Activated CD8-positive, alpha-beta memory T cell treated with anti-CD3 and anti-CD28 coated beads for 48 hours (primary cell): ENCODE measurements at places on chromosomes 7 and 10.

DNA sequence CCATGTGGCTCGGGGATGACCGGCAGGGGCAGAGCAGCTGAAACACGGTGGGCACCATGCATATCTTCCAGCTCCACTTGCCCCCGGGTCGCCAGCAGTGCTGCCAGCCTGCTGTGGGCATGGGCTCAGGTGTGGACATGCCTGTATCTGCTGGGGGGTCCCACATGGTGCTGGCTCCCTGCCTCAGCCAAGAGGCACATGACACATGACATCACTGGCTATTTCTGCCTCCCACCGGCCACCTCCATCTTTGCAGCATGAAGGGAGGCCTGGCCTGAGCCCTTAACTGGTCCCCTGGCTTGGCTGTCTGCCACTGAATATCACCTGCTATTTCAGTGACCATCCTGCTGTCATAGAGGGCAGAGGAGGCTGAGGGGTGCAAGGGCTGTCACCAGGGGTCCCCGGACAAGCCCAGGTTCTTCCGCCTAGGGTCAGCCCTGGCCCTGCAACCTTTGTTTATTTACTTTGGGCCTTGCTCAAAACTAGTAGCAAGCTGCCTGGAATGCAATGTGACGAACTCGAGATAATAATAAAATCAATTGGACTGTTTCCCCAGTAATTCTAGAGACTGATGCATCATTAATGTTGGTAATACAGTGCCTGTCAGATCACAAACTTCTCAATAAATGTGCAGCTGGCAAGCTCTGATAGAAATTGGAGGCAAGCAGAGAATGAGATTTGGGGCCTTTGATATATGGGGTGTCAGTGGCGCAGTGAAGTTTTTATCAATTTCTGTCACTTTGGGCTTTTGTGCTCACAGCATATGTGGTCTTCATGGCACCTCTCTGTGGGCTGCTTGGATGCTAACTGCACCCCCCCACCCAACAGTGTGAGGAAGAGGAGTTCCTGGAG lies 28.5 kb downstream of the ZMIZ1 start:
- no peak for DNase-seq

DNA sequence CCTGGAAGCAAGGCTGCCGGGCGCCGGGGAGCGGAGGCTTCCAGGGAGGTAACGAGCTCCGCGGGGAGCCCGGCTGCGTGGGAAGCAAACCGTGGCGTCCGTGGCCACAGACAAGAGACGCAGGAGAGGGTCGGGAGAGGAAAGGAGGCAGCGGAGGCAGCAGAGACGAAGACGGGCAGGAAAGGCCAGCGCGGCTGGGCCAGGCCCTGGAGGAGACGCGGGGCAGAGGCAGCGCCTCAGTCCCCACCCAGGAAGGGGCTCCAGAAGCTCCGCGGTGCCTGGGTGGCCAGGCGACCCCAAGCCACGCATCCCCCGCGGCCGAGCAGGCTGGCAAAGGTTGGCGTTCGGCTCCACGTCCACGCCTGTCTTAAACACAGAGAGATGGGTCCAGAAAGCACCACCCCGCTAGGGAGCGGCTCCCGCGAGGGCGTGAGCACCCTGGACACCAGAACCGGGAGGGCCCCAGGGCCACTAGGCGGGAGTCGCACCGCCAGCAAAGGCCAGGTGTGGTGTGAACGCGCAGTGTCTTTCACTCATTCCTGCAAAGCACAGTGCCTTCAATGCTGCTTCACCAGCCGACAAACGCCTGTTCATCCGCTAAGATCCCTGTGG lies 97.3 kb downstream of the PTPRN2 start:
- no peak for DNase-seq

DNA sequence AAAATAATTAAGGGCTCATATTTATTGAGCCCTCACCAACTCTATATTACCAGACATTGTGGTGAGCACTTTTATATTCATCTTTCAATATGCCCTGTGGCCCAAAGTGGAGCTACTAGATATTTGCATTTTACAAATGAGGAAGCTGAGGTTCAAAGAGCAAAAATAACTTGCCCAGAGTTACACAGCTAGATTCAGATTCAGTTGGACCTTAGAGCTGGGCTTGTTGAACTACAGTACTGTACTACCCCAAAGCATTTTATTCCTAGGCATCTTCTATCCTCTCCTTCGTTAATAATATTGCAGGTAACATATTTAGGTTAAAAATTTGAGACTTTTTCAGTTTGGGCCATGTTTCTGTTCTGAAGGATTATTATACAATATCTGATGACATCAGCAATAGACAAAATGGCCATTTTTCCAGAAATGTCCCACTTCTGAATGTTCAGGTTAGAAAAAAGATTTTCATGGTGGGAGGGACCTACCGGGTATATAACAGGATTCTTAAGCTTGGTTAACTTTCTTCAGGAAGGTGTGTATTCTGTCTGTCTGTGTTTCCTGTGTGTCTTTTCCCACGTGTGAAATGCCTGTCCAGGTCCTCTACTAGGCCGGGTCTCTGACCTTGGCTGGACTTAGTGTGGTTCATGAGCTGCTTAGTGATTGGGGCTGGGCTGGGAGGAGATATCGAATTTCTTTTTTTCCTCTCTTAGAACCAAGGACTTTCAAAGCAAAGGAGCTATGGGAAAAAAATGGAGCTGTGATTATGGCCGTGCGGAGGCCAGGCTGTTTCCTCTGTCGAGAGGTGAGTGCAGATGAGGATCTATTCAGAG lies 13.6 kb downstream of the PRXL2A start:
- no peak for DNase-seq

DNA sequence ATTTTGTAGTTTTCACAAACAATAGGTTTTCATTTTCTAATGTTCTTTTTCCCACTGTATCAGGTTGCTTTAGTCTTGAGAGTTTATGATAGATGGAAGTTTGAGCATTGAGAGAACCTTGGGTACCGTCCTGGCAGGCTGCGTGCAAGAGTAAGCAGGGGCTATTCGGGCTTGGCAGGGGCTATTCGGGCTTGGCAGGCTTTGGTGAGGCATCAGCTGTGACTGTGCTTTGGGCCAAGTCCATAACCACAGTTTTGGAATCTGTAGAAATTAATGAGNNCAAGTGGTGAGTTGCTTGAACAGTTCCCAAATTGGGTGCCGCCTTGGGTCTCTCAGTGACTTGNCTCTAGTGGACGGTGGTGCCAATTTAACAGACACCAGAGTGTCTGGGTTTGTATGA lies 424.6 kb downstream of the PAXIP1 start:
- DNase-seq, result no peak

DNA sequence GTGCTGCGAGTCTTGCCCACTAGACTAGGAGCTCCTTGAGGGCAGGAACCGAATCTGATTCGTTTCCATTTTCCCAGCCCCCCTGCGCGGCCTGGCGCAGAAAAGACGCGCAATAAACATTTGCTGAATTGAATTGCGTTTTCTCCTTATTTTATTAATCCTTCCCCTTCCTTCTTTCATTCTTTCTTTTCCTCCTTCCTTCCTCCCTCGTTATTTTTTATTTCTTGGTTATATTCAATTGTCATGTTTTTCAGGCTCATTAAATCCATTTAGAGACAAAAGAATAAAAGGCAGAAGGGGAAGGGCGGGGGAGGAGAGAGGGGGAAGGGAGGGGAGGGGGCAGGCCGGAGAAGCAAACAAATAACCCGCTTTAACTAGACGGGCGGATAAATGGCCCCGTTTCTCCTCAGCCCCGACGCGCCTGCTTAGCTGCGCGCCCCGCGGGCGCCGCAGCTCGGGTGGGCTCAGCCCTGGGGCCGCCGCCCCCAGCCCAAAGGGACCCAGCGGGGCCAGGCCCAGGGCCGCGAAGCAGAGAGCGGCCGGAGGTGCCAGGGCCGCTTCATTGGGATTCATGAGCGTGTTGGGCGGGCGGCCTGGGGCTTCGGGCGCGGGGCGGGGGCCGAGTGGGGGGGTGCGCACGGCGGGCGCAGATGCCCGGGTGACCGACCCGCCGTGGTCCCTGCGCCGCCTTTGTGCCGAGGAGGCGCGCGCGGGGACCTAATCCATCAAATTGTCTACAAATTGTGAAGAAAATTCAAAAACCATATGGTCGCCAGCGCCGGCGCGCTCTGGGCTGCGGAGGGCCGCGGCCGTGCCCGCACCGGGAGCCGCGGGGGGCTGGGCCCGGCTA lies 5.0 kb downstream of the LBX1 start:
- DNase-seq, result no peak

GRCh38 chr7:116809636-116810266 lies 52.6 kb upstream of the CAPZA2 start:
- no peak for DNase-seq

- DNase-seq, result no peak
Observed at GRCh38 chr7:140082770-140083169, 20.0 kb upstream of the PARP12 start.

DNA sequence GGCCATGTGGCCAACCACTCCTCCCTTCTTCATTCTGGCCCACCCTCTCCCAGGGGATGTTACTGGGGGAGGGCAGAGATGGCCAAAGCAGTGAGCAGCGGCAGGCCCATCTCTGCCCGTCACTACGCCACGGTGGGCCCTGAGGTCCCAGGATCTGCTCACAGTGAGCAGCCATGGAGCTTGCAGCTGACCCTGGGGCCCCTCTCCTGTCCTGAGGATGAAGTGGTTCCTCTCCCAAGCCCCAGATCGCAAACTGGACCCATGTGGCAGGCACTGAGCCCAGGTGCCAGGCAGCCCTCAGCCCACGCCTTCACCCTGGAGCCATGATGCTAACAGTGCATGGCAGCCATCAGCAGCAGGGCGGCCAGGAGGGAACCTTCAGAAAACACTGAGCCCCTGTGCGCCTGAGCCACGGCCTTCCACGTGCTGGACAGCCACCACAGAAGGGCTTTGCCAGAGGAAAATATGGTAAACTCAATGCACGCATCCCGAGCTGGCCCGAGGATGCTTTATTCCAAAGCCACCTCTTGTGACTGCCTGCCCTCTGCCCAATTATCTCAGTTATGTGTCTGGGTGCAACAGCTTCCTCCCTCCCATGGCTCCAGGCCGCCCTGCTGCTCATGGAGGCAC lies 485.7 kb downstream of the PTPRN2 start:
- no peak for DNase-seq

GRCh38 chr10:70540789-70541360 lies 61.7 kb downstream of the PRF1 start:
- DNase-seq, result no peak

DNA sequence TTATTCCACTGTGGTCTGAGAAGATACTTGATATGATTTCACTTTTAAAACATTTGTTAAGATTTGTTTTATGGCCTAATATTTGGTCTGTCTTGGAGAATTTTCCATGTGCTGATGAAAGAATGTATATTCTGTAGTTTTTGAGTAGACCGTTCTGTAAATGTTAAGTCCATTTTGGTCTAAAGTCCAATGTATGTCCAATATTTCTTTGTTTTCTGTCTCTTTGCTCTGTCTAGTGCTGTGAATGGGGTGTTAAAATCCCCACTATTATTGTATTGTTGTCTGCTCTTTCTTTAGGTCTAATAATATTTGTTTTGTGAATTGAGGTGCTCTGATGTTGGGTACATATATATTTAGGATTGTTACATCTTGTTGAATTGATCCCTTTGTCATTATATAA lies 31.3 kb downstream of the DNAJC9 start:
- DNase-seq, result no peak

- no peak for DNase-seq
Observed at GRCh38 chr7:64907641-64908326, 4.7 kb downstream of the ZNF273 start.

DNA sequence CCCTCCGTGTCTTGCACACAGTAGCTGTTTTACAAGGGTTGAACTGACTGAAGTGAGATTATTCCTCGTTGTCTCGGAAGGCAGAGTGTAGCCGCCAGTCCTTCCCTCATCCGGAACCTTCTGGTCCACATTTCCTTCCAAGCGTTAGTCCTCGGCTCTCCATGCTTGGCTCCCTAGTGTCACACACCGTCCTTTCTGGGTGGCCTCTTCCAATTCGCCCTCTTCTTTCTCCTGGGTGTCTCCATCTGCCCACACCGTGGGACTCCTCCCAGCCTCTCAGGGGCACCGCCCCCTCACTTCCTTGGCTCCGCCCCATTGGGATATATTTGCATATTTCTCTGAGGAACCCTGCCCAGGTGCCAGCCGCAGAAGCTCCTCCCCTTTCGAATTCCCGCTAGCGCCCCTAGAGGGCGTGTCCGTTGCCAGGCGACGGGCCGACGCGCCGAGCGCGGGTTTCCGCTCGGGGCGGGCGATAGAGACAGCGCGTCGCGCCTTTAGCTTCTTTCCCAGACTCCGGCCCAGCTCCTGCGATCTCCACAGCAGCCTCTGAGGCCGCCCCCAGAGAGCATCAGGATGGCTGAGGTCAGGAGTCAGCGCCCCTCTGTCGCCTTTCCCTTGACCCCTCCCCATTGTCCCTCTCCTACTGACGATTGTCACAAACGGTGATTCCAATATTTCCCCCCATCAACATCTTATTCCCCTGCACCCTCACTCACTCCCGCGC lies at the start of gene CFAP58:
Gene CFAP58, plus strand, starts transcription at position 509 of the 724 bp plus-strand sequence. Its CDS starts 65 bp downstream, at position 574.
- DNase-seq, result peak; percentile 65

DNA sequence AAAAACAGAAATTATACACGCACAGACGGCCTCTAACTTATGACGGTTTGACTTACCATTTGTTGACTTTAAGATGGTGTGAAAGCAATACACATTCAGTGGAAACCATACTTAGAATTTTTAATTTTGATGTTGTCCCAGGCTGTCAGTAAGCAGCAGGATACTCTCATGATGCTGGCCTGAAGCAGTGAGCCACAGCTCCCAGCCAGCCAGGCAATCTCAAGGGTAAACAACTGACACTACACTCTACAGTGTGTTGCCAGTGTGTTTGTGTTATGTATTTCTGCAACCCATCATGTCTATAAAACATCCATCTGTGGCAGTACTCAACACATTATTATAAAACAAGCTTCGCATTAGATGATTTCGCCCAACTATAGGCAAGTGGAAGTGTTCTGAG lies 747.5 kb downstream of the NRG3 start:
- DNase-seq, result no peak

- no peak for DNase-seq
Observed at GRCh38 chr10:77661674-77662073, 24.1 kb upstream of the KCNMA1 start.

DNA sequence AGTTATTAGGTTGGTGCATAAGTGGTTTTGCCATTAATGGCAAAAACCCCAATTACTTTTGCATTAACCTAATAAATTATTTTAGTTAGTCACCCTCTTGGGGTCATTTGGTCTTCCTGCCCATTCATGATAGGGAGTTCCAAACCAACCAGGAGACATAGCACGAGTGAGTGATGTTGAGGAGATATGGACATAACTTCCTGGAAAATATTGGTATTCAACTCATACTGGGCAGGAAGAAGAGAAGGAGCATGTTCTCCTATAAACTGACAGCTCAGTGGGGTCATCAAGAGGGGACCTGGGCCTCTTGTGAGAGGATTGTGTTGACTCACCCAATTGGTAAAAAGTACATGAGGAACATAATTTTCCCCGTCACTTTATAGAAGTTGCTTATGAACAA lies 23.7 kb downstream of the SPAG6 start:
- DNase-seq, result no peak

GRCh38 chr7:94030634-94031033 lies 26.5 kb upstream of the BET1 start:
- no peak for DNase-seq
